ENCODE measurements at places on chromosomes 16 and 17.

DNA sequence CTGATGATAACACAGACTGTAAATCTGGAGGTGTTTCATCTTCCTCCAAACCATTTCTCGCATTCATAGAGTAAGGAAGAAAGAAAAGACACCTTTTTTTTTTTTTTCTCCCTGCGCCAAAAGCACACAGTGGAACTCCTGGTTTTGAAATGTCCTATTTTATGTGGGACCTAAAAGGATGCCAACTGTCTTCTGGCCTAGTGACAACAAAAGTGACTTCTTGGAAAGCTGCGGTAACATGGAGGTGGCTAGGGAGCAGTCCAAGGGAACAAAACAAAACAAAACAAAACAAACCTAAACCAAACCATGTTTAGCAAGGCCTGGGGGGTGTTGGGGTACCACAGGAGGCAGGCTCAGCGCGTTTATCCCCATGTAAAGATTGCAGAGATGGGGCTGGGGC, 174.8 kb downstream of the XYLT1 start:
- no peak for DNase-seq

- no peak for DNase-seq
Measured at GRCh38 chr16:77873066-77873465, 84.7 kb downstream of the VAT1L start.

- no peak for DNase-seq
Measured at GRCh38 chr17:55161935-55162555, 102.7 kb upstream of the HLF start.

GRCh38 chr17:78355045-78355641, 4.7 kb downstream of the SOCS3 start:
- DNase-seq: no peak

DNA sequence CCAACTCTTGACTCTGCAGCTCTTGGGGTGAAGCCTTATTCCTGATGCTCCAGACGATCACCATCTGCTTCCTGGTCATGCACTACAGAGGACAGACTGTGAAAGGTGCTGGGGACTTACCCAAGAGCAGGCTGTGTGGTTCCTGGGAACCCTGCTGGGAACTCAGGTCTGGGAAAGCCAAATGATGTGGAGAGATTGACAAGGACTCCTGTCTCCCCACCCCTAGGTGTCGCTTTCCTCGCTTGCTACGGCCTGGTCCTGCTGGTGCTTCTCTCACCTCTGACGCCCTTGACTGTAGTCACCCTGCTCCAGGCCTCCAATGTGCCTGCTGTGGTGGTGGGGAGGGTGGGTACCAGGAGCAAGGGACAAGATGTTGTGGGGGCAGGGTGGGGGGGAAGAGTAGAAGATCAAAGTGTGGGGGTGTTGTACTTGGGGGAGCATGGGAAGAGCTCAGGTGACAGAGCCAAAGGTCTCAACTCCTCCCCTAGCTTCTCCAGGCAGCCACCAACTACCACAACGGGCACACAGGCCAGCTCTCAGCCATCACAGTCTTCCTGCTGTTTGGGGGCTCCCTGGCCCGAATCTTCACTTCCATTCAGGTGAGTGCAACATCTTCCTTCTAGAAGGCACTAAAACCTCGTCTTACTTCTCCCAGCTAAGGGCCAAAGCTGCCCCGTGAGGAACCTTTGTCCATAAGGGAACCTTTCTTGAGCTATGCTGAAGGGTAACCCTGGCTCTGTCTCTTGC, 3.0 kb downstream of the SOX15 start:
- DNase-seq: no peak

DNA sequence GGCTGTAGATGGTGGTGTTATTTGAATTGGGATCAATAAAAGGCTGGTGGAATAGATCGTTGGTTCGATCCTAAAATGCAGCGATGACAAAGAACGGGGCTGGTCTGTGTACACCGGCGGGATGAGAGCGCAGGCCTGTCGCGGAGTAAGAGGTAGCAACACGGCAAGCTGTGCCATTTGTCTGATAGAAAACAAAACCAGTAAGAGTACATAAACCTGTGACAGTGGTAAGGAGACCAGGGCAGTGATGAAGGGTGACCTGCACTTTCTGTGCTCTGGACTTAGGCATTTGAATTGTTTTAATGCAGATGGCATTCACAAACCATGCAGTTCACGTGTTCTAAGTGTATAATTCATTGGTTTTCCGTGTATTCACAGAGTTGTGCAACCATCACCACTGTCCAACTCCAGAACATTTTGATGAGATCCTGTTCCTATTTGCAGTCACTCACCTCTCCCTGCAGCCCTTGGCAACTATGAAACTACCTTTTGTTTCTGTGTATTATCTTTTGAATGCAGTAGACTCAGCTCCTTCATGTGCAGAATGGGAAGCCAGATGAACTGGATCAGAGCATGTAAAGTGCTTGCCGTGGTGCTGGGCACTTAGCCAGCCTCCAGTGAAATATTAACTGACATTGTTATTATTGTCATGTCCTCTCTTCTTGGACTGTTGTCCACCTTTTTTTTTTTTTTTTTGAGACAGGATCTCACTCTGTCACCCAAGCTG, 286.1 kb downstream of the SNX29 start:
- no peak for DNase-seq

DNA sequence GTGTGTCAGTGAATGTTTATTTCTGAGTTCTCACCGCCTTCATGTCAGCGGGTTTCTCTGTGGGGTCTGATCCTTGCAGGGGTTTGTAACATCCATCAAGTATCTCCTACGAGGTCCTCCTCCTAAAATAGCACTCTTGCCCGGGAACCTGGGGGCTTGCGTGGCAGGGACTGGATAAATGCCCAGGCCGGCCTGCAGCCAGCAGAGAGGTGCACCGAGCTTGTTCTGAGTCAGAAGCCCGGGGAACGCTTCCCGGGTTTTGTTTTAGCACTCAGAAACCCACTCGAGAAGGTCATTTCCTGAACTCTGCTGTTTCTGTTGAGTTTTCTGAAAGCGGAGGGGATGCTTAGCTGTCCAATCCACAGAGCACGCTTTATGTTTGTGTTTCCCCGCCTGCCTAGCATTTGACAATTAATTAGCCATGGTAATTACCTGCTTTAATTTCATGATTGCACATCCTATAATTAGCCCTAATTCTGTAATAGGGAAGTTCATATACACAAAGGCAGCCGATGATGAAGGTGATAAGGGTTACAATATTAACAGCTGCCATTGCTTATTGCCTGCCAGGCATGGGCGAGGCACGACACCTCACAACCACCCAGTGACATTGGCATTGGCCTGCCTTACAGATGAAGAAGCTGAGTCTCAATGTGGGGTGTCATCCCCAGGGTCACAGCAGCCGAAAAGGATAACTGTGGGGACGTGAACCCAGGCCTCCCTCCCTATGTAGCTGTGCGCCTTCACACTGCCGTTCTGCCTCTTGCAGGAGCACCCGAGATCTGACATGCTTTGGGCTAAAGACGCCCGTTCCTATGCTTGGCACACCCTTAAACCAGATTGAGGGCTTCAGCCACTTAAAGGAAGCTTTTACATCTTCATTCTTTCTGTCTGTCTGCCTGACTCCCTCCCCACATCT, 333.1 kb downstream of the CPPED1 start:
- DNase-seq: no peak
